Spinal cord (tissue), 10 donors: ENCODE measurements at places on chromosomes 5 and 9. TPM values are rescaled to one million over a fixed set of nuclear protein-coding genes. Genes with fewer than 3 reads are reported as not detected.

Gene HEMGN
- total RNA-seq: 13.4 TPM

Gene TRPM3
- total RNA-seq: 57.1 TPM

DNA sequence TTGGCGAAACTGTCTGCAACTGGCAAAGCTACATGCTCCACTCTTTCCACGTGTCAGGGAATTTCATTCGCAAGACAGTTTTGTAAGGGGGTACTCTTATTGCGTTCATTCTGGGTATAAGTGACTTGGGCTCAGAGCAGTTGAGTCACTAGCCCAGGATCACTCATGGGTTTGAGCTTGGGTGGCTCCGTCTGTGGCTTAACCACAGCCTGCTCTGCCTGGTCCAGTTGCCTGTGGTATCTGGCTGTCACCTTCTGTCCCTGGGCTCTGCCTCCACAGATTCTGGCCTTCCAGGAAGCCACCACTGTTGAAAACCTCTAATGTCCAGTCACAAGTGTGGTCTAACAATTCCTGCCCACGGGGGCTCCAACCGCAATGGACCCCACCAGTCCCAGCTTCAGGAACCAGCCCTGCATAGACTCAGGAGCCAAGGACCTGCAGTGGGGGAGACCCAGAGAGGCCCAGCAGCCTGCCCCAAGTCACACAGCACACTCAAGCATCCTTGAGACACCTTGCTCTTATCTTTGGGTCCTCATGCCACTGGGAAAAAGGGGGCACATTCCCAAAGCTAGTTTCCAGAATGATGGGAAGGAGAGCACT is 10.4 kb downstream of the KIF12 start:
- no peak for DNase-seq

- DNase-seq: no peak
These were observed 633 bp upstream of the PPP1R26 start for GRCh38 chr9:135478829-135479468.

GRCh38 chr5:105762728-105763127 is 1908.0 kb downstream of the EFNA5 start:
- DNase-seq: no peak

Gene SLC36A2
- total RNA-seq: 0.30 TPM

DNA sequence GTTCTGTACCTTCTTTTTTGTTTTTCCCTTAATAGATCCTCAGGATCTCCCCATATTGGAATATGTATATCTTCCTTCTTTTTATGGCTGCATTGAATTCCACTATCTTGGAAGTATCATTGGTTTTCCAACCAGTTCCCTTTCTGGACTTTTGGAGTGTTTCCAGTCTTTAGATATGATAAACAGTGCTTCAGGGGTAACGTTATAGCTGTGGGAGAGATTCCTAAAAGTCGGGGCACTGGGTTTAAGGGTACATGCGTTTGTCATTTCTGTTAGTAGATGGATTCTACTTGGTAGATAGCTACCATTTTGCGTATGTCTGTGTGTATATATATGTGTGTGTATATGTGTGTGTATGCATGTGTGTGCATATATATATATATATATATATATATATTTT is 42.0 kb downstream of the EXOSC2 start:
- no peak for DNase-seq
